ENCODE measurements at places on chromosomes 16 and 17.
A peak's percentile ranks its signal among the peaks of the same experiment; 100 is the strongest.

GRCh38 chr16:12171206-12171605, 194.7 kb downstream of the SNX29 start:
- no peak for DNase-seq

DNA sequence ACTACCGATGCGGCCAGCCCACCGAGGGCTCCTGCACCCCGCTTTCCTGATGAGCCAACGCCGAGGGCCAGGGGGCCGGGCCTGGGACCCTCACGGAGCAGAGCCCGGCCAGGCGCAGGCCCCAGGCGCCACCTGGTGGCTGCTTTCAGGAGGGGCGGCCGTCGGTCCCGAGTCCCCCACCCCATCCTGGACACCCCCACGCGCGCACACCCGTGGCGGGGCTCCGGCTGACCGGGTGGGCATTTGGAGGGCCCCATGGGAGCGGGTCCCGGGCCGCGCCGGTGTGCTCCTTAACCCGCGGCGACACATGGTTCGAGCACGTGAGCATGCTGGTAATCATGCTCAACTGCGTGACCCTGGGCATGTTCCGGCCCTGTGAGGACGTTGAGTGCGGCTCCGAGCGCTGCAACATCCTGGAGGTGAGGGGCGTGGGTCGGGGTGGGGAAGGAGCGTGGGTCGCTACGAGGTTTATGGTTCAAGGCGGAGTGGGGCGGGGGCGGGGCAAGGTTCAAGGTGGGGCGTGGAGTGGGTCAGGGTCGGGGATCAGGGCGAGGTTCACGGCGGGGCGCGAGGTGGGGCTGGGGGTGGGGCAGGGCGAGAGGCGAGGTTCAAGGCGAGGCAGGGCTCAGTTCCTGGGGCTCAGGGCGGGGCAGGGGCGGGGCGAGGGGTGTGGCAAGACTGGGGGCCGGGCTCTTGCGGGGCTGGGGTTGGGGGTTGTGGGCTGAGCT, 30.2 kb downstream of the TPSG1 start:
- DNase-seq = no peak

- no peak for DNase-seq
Observed at GRCh38 chr17:79130536-79131273, 56.1 kb downstream of the ENGASE start.

DNA sequence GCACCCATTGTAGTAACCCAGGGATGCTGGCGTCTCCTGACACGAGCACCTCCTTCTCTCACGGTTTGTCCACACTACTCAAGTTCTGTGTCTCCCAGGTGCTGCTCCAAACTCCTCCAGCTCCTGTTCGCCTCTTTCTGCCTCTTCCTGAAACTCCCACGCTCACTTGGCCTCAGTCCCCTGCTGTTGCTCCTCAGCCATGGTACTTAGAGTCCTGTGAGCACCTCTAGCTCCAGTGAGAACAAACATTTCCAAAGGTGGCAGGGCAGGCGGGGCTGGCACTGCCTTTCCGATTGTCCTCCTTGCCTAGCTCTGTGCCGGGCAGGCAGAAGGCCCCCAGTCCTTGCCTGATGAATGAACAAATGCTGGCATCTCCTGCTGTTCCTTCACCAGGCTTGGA, 146.1 kb downstream of the SDK2 start:
- no peak for DNase-seq

DNA sequence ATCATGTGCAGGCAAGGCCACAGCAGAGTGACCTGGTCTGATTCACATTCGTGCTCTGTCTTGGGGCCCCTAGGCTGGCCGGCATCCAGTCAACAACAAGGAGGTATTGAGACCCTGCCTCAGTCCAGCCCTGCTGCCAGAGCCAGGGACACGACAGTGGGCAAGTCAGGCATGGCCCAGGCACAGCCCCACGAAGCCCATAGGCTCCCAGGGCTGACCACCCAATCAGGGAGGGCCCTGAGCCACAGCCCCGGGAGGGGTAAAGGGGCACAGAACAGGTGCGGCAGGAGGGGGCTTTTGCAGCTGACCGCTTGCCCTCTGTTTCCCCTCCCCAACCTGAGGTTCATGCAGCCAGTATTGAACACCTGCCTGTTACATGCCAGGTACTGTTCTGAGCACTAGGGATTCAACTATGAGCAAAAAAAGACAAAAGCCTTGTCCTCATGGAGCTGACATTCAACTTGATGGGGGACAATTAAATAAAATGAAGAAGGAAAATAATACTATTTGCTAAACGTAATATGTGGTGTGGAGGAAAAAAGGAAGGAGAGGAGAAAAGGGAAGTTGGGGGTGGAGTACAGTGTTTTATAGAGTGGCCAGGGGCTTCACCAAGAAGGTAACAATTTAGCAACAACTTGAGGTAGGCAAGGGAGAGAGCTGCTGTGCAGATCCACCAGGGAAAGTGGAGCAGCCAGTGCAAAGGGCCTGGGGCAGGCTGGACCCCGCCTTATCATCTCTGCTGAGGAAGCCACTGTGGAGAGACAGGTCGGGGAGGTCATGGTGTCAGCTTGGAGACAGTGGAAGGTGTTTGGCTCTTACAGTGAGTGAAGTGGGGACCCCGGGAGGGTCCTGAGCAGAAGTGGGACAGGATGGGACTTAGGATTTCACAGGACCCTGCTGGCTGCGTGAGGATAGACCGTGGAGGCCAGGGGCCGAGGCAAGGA, 6.1 kb downstream of the DRC3 start:
- no peak for DNase-seq

DNA sequence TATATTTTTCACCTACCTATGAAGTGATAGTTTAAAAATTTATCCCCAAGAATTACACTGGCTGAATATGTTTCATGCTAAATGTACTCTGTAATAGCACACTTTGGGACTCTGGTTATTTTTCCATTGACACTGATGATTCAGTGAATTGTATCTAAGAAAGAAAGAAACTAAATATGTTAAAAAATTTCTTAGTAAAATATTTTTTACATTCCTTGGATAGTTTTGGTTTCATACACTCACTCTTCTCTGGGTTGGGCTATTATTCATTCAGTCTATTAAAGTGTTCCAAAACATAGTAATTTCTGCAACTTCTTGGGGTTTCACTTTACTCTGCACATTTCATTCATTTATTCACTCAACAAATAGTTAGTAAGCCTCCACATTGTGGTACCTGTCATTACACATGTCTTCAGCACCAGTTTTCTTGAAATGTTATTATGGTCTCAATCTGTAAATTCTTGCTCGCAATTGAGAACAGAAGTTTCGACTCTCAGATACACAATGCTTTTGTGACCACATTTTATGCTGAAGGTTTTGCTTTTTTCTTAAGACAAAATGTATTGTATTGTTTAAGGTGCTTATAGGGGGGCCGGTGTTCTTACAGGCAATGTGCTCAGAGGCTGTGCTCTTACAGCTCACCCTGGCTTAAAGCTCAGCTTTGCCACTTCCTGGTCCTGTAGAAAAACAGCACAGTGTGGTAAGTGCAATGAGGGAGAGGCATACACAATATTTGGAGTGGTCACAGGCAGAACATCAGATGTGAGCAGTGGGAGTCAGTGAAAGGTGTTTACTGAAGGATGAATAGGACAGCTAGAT, 17.4 kb downstream of the CNTNAP4 start:
- no peak for DNase-seq

DNA sequence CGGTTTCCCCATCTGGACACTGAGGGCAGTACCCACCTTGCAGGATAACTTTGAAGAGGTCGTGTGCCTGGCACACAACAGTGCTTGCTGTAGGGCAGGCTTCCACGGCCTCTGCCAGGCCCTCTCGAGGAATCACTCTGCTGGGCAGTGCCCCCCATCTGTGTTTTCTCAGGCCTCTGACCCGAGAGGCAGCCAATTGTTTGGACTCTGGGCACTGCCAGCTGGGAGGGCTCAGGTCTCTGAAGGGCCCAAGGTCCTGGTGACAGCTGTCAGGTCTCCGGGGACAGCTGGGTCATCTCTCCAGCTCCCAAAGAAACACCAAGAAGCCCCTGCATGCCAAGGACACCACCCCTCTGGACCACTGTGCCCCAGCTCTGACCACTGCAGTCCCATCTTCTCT, 1.0 kb upstream of the RAB26 start:
- DNase-seq = no peak

DNA sequence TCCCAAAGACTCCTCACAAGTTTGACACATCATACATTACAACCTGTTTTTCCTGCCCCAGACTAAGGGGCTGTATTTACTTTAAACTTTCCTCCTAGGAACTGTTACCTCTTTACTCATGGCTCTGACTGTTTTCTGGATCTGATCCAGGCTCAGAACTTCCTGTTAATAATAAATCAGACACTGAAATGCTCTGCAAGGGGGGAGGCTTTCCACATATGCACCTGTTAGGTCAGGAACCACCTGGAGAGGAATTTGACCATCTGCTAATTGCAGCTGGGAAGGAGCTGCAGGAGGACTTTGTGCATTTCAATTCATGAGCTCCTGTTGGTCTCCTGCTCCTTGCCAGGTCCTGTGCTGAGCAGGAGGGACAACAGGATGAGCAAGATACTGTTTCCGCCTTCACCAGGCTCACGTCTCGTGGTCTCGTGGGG, 476.9 kb upstream of the CDH5 start:
- no peak for DNase-seq

GRCh38 chr17:48868916-48869500, 23.6 kb upstream of the ATP5MC1 start:
- no peak for DNase-seq

GRCh38 chr17:82179412-82179811, 33.2 kb downstream of the CCDC57 start:
- DNase-seq = no peak

GRCh38 chr17:80376531-80376930, 38.4 kb upstream of the ENDOV start:
- no peak for DNase-seq

DNA sequence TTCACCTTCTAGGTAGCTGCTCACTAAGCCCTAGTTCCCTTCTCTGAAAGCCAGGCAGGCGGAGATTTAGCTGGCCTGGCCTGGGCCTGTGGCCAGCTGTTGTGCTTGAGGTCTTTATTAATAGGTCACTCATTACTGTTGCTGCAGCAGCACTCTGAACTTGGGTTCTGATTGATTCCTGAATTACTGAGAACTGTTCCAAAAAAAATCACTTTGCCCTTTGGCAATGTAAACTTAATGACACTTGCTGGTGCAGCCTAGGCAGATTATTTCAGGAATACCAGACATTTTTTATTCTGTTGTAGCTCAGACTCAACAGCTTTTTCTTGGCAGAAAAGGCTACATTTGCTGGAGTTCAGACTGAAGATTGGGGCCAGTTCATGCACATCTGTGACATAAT, 2.7 kb downstream of the TOM1L1 start:
- DNase-seq = no peak

DNA sequence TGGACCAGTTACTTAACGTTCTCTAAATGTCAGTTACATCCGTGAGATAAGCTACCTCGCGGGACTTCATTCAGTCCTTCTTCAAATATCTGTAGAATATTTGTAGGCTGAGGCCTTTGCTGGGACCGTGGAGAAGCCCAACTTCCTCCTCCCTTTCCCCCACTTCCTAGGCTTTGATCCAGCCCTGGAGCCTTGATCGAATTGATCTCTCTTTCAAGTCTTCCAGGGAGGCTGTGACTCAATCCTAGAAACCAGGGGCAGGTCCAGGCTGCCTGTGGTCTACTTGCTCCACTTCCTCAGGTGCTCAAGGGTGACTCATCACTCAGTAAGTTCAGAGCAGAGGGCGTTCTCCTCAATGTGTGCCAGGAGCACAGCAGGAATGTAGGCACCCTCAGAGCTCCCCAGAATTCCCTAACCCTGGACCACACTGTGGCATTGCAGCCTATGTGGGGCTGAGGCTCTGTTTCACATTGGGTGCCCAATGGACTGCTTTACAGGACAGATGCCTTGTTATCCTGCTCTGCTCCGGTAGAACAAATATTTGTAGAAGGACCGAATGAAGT, 11.2 kb upstream of the CEP20 start:
- peak; percentile 74 for DNase-seq

DNA sequence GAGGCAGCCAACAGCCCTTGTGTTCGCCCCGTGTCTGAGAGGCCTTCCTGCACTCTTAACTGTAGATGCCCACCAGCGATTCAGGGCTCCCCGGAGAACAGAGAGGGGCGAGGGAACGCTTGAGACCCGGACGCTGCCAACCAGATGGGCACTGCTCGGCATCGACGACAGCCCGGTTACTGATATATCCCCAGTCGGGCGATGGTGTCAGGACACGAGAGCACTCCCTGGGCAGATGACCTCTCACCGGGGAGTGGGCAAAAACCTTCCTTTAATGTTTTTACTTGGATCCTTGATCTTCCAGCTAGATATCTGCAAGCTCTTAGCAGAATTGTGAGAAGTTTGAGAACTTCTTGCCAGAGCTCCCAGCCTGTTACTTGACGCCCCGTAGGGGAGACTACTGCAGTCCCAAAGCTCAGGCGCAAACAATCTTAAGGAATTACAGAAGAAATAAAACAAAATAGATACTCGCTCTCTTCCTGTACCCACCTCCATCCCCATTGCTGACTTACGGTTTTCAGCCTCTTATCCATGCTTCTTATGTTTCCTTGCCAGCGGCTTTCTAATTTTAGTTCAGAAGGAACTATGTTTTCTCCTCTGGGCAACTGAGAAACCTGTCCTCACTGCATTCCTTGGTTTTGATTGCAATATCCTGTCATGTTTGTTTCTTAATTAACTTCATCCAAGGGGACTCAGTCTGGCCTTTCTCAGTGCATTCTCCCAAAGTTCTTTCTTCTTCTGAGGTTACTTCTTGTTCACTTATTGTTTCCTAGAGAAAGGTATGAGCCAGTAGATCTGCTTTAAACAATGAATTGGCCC, 845 bp downstream of the SP2 start:
- DNase-seq = peak; percentile 48

DNA sequence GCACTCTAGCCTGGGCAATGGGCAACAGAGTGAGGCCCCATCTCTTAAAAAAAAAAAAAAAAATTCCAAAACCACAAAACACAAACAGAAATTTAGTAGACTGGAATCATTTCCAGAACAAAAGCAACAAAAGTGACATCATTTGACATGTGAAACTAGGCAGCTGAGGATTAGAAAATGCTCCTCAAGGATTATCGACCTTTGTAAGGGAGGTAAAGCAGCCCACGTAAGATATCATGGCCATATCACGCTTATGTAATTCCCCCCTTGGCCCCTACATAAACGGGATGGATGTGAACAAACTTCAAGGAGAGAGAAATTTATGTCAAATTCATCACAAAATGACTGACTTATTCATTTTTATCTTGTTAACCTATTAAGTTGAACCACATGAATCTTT, 83.3 kb downstream of the WDR59 start:
- DNase-seq = no peak

GRCh38 chr17:43308999-43309398, 75.2 kb upstream of the RNU2-1 start:
- DNase-seq = no peak

Data from HS-27A (cell line).